ENCODE measurements at places on chromosomes 3 and 15.

GRCh38 chr3:157201648-157202278 is 41.8 kb upstream of the CCNL1 start:
- peak; percentile 85 for DNase-seq

- no peak for DNase-seq
These were observed 408.9 kb downstream of the GAP43 start for GRCh38 chr3:116032176-116032575.

GRCh38 chr3:137642831-137643230 is 121.3 kb upstream of the SOX14 start:
- DNase-seq: no peak

DNA sequence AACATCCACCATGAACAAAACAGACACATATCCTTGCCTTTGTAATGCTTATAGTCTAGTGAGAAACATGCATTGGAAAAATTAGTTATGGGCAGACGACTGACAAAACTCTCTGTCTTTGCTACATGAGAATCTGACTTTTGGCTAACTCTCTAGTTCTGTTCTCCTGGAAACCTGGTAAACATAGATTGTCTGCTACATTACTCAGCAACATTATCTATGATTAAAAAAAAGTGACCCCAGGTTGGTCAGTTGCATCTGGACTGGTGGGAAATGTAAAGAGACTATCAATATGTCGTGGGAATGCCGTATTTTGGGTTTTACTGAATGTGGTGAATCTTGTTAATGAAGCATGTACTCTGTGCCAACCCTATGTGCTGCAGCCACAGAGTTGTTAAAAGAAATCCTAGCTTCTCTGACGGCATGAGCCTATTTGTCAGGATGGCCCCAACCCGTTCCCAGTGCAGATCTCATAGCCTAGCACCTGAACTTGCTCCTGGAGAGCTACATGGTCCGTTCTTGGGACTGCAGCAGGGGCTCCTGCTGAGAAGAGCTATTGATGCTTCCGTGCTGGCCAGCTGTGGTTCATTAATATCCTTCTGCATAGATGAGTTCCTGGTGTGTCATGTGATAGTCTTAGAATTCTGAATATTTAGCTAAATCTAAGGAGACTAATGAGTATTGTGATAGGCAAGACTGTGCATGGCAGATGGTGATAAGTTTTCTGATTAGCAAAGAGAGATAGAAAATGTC is 311.7 kb upstream of the ZNF717 start:
- DNase-seq: no peak

DNA sequence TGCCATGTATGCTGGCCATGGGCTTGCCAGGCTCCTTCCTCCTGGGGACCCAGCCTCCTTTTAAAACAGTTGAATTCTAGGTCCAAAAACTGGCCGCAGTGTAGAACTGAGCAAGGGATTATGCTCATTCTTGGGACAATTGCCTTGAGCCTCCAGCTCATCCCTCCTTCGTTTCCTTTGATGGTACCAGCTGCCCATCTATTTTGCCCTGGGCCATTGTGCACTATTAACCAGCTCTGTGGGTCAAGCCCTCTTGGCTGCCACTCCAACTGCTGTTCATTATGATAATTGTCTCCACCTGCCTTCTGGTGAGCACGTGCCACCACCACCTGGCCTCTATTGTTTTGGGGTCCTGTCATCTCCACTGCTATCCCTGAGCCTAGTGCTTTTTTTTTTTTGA is 75.8 kb upstream of the SYN2 start:
- no peak for DNase-seq

GRCh38 chr3:71087143-71088018 is 496.1 kb downstream of the FOXP1 start:
- no peak for DNase-seq

DNA sequence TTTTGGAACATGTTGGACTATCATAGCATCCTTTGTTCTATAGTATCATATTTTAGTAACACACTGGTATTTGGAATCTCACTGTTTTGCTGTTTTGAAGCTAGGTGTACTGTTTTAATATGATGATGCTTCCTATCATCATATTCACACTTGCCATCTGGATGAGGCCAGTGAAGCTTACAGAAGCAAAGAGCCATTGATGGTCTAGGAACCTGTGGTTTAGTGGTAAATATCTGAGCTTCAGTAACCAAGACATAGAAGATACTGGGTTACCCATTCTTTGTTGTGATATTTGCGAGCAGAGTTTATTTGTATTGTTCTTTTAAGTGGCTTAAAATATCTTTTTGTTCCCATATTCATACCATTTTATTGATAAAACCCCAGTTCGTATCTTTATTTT is 304.1 kb downstream of the SATB1 start:
- DNase-seq: no peak

DNA sequence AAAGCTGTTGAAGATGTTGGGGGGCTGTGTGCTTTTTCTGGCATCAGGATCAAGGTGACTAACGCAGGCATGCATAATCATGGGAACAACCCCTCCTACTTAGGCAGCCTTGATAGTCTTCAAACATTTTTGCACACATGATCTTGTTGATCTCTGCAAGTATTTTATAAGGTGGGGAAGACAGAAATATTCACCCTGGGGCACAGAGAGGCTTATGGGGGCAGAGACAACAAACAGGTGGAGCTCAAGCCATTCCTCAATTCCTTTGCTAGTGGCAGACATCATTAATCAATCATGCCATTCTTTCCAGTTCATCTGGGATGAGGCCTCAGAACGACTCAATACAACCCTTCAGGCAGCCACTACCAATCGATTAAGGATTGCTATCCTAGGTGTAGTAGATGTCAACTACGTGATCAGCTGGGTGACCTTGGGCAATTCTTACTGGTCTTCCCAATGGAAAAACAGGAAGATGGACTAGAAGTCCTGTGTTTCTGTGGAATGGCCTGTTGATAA is 110.3 kb upstream of the SMAD3 start:
- DNase-seq: no peak
